ENCODE measurements at places on chromosomes 11 and 22.

GRCh38 chr22:30718491-30718890, 23.8 kb downstream of the OSBP2 start:
- no peak for DNase-seq

GRCh38 chr11:120747850-120748814, 236.6 kb downstream of the GRIK4 start:
- no peak for DNase-seq

GRCh38 chr11:45142241-45143055, 4.0 kb upstream of the PRDM11 start:
- no peak for DNase-seq

- no peak for DNase-seq
These were observed 9.5 kb upstream of the ST3GAL4 start for GRCh38 chr11:126345759-126346585.

GRCh38 chr22:21942407-21943343, 10.0 kb downstream of the PPM1F start:
- DNase-seq: no peak

GRCh38 chr11:70717936-70718595, 319.7 kb downstream of the CTTN start:
- DNase-seq: peak; percentile 92

- no peak for DNase-seq
These were observed 3.7 kb downstream of the SHANK2 start for GRCh38 chr11:71248656-71249055.

GRCh38 chr22:27461470-27461869, 340.1 kb downstream of the MN1 start:
- no peak for DNase-seq

DNA sequence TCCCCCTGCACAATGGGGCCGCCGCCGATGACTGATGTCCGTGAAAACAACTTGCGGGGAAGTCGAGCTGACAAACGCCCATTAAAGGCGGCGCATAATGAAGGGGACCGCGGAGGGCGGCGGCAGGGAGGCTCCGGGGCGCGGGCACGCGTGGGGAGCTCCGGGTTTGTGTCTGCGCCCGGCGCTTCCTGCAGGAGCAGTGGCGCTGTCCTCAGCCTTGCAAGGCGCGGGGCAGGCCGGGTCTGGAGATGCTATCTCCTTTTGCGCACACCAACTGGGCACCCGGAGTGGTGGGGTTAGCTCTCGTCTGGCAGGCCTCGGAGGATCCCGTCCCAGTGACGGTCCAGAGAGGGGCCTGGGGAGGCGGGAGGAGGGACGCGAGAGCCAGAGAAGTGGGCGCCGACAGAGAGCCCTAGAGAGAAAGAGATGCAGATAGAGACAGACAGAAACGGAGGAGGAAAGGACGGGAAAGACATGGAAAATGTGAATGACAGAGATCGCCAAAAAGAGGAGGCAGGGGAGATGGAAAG, 390 bp upstream of the FGF3 start:
- DNase-seq: peak; percentile 45

GRCh38 chr11:118921929-118922744, 3.6 kb downstream of the BCL9L start:
- DNase-seq: no peak

DNA sequence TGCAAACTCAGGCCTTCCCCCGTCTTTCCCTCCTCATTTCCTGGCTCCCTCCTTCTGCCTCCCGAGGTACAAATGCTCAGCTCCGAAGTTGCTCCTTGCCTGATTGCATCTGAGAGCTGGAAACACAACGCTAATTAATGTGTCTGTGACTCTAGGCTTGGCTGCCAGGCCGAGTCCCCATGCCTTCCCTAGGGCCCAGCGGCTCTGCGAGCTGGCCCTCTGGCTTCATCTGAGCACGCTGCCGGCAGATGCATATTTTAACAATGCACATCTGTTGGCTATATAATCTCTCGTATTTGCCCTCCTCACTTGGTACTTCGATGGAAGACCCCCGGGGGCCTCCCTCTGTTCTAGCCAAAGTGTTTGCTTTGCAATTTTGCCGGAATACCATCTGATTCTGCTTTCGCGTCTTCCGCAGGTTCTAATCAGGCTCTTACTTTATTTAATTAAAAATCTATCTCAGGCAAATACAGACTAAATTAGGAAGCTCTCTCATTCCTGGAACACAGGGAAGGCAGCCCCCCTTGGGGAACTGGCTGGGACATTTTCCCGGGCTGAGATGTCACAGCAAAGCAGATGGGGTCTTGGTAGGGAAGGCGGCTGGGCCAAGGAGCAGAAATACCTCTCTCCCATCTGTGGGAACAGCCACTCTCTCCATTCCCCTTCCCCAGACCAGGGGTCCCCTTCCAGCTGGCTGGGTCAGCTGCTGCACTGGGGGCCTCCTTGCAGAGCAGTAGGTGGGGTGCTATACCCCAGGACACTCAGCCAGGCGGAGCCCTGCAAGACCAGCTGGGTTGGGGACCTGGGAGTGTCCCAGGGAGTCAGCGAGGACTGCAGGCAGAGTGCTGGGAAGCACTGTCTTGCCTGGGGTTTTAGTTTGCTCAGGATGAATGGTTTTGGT, 162.8 kb downstream of the ST3GAL4 start:
- DNase-seq: peak; percentile 78

DNA sequence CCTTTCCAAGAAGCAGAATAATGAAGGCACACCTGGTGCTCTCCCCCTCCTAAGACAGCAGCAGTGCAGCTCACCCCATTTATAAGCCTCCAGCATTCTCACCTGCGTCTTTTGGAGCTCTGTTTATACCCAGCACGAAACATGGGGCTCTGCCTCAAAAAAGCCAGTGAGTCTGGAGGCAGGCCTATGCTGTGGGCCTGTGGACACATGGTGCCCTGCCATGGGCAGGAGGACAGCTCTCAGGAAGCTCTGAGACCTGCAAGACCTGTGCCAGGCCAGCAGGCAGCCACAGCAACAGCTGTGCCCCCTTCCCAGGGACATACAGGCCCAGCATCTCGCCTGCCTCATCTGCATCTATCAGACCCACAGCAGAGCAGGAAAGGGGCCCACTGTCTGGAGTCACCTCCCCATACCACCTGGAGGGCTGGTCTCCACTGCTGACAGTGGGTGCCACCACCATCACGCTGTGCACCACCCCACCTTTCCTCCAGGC, 64.2 kb downstream of the DGCR2 start:
- DNase-seq: no peak

DNA sequence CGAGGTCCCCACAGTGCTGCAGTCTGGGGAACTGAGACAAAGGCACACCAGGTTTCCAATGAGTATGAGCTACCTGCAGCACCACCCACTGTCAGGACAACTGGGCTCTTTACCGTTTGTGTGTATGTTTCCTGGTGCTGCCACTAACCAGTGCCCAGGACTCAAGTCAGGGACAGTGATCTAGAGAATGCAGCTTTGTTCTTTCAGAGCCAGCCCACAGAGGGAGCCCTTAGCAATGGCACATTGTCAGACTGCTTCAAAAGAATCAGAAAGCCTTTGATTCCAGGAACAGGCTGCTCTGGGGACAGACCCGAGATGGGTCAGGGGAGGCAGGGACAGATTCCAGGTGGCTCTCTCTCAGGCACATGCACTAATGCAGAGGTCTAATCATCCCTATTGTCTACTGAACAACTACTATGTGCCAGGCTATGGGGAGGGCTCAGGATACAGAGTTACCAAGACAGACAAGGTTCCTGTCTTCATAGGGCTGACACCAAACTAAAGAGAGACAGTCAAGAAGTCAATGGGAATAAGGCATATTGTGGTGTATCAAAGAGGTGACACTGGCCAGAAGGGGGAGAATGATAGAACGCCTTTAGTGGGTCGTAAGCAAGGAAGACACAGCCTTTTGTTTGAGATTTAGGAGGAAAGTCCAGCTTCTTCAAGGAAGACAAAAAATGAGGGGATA, 103.7 kb downstream of the VPREB1 start:
- DNase-seq: peak; percentile 67

DNA sequence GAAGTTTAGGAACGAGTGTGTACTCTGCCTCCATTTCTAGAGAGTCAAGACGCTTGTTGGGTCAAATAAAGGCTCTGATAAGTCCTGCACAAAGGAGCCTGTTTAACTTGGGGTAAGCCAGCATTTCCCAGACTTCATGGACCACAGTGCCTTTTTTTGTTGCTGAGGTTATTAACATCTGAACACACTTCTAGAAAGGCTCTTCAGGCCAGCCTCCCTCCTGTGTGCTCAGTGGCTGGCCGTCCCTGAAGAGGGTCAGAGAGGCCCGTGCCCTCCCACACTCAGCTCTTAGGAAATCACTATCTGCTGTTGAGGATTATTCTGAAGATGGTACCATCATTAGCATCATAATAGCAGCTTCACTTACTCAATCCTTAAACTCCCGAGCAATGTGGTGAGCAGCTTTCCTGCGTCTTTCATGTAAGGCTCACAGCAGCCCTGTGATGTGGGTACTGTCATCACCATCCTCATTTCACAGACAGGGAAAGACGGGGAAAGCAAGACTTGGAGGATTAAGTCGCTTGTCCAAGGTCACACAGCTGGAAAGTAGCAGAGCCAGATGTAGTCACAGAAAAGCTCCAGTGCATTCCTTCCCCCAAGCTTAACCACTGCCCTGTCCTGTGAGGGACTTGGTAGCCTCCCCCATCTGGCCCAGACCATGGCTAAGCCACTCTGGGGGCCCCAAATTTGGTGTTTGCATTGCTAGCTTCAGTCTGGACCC, 71.3 kb downstream of the TSPAN18 start:
- DNase-seq: peak; percentile 78

- DNase-seq: no peak
These were observed 64.7 kb downstream of the ADAMTS15 start for GRCh38 chr11:130513132-130513531.

DNA sequence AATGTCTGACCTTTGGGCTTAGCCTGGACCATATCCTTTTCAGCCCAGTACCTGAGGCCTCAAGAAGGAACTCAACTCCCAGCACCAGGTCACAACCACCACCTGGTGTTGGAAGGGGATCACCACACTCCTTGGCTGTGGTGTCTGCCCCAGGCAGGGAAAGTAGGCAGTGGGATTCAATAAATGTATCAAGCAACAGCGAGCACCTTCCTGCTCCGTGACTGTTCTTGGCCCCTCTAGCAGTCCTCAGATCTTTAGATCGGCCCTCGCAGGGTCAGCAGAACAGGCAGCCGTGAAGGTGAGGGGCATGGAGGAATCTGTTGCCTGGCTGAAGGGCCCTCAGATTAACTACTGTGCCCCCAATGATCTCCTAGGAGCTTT, 15.9 kb downstream of the ARFGAP2 start:
- no peak for DNase-seq

DNA sequence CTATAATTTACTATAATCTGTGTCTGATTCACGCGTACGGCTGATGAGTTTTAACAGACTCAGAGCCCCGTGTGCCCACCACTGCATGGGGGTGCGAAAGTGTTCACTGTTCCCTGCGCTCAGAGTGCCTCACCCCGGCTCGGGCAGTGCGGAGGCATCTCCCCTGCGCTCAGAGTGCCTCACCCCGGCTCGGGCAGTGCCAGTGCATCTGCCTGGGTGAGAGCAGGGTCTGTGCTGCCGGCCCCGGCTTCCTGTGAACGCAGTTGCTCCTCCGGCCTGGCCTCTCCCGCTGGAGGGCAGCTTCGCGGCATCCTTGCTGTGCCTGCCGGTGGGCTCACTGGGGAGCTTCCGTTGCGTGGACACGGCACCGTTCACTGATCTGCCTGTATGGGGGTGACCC, 14.2 kb downstream of the PTDSS2 start:
- no peak for DNase-seq

GRCh38 chr11:111723595-111723994, 42.6 kb downstream of the PPP2R1B start:
- DNase-seq: no peak

GRCh38 chr22:30609260-30610185, 2.5 kb downstream of the TCN2 start:
- DNase-seq: no peak

DNA sequence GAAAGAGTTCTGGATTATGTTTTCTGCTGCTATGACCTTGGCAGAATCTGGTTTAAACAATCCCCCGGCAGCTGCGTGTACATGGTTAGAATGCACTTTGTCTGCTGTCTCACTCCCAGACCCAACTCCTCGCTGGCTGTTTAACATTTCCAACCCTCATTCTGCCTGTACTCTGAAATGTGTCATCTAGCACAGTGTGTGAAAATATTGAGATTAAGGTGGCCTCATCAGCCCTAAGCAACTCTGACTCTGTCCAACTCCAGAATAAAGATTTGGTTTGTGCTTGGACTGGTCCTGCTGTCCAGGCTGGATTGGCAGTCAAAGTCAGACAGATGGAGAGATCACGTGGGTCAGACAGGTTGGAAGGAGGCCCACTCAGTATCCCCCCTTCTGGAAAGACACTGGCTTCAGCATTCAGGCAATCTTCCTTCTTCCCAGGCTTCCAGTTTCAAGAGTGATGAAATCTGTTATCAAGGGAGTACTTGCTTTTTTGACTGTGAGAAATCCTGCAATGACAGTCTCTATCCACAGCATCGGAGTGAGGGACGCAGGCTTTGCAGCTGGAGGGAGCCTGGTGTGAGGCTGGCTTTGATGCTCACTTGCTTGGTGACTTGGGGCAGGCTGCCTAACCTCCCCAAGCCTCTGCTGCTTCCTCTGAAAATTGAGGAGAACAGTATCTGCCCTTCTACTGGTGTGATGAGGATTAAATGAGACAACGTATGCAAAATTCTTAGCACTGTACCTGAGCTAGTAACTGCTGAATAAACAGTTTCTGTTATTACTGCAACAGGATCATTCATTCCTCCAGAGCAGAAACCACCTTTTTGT, 29.8 kb downstream of the ABTB2 start:
- DNase-seq: peak; percentile 72

GRCh38 chr11:72018171-72018570, 19.5 kb downstream of the IL18BP start:
- DNase-seq: no peak

DNA sequence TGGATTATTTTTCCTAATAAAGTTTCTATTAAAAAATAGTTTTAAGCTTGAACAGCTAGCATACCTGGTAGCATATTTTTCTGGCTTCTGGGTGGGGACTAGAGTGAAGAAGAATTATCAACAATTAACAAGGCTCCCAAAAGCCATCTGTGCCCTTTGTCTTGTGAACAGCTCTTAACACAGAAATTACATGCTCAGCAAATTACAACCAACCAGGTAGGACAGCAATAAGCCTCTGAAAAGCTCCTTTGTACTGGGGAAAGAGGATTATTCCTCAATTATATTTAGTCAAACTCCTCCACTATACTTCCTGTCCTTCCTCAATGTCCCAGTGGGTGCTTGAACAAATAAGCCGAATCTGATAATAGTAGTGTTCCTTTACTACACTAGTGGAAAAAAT, 162.8 kb downstream of the RAB38 start:
- DNase-seq: no peak

- no peak for DNase-seq
These were observed 64.2 kb upstream of the SLC22A12 start for GRCh38 chr11:64526795-64527194.

- no peak for DNase-seq
These were observed 655.9 kb upstream of the TENM4 start for GRCh38 chr11:80096736-80097135.

- DNase-seq: no peak
These were observed 592.0 kb downstream of the BRD1 start for GRCh38 chr22:49235463-49236300.

- DNase-seq: no peak
These were observed 36.3 kb downstream of the PPP2R1B start for GRCh38 chr11:111729831-111730311.

- peak; percentile 60 for DNase-seq
These were observed 2.5 kb upstream of the CALCA start for GRCh38 chr11:14974515-14975251.
